ENCODE measurements at places on chromosomes 2 and 18. TPM values are rescaled to one million over a fixed set of nuclear protein-coding genes. Genes with fewer than 3 reads are reported as not detected.

The CPSF3 gene
- total RNA-seq: 26.1 TPM

The KCNF1 gene
- total RNA-seq: not detected

GRCh38 chr2:70981866-70982810 is 3.7 kb downstream of the ANKRD53 start:
- peak; percentile 53 for DNase-seq

GRCh38 chr2:237020090-237020489 is 65.6 kb upstream of the COPS8 start:
- DNase-seq: no peak

DNA sequence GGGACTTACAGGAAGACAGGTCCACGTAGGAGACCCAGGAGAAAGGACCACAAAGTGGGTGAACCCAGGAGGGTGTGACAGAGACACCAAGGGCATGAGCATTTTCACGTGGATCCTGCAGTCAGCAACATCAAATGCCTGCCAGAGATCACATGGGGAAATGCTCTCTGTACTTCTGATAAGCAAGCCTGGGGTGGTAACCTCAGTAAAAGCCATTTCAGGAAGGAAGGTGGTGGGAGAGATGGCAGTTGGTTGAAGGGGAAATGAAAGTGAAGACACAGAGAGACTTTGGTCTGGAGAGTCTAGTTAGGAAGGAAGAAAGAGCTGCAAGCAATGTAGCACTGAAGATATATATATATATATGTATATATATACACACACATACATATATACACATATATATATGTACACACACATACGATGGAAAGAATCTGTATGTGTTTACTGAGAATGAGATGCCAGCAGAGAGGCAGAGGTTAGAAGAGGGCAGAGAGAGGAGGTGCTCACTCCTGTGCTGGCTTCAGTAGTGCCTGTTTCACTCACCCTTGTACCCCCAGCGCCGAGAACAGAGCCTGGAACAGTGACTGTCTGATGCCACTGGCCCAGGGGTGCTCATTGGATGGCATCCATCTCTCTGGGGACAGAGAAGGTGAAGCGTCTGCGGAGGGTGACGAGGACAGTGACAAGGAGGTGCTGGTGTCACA is 314.9 kb downstream of the AFF3 start:
- no peak for DNase-seq

- DNase-seq: peak; percentile 99
These were observed at the start of gene GCA for GRCh38 chr2:162343824-162344616. TSS of gene GCA (plus strand) at chr2:162344132. CDS start at chr2:162344249, 117 bp downstream.

The APCDD1 gene
- 308 TPM for total RNA-seq

DNA sequence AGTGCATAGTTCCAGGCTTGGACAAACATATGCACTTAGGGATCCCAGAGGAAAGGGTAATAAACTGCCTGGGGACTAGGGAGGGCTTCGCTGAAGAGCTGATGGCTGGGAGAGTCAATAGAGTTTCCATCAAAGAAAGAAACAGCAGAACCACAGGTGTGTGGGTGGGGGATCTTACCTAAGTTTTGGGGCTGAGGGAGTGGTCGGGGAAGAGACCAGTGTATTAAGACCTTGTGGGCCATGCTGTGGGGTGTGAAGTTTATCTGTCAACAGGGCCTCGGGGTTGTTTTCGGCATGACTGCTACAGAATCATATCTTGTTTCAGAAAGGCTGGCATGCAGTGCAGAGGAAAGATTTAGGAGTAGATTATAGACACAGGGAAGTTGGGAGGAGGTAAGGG is 31.2 kb upstream of the GTF2A1L start:
- no peak for DNase-seq

DNA sequence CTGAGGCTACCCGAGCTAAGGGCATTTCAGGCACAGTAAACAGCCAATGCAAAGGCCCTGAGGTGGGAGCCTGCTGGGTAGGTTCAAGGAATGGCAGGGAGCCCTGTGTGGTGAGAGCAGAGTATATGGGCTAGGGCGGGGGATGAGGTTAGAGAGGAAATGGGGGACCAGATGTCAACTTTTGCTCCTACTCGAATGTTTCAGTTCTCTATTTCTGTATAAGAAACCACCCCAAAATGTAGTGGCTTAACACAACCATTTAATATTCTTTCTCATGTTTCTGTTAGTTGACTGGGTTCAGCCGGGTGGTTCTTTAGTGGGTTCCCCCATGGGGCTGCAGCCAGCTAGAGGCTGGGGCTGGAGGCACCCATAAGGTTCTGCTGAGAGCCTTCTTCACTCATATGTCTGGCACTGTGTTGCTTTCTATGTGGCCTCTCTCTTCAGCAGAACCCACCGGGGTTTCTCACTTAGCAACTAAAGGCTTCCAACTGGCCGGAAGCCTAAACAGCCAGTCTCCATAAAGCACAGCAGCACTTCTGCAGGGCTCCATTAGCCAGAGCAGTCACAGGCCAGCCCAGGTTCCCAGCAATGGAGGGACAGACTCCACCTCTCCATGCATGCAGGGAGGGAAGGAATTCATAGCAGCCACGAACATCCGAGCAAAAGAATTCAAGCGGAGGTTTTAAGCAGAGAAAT is 5.6 kb upstream of the ATOH8 start:
- DNase-seq: no peak

GRCh38 chr2:213237787-213238186 is 46.5 kb upstream of the SPAG16 start:
- no peak for DNase-seq

- no peak for DNase-seq
These were observed 30.9 kb upstream of the GRP start for GRCh38 chr18:59189008-59189407.

- no peak for DNase-seq
These were observed 1018.8 kb upstream of the FANCL start for GRCh38 chr2:59259913-59260312.

The POLR1A gene
- 21.3 TPM for total RNA-seq

GRCh38 chr2:44119878-44120277 is 48.8 kb upstream of the PPM1B start:
- DNase-seq: no peak

Measured in suprapubic skin (tissue), 4 donors.